ENCODE measurements at places on chromosomes 11 and 22. TPM values are rescaled to one million over a fixed set of nuclear protein-coding genes. Genes with fewer than 3 reads are reported as not detected.

RCN1 gene
- total RNA-seq = 133 TPM

MRPL11 gene
- total RNA-seq = 32.2 TPM

- no peak for DNase-seq
These were observed 9.0 kb upstream of the RCN1 start for GRCh38 chr11:32081901-32082300.

TTLL8 gene
- total RNA-seq = not detected

GGT1 gene
- total RNA-seq = 4.0 TPM

KCNK7 gene
- 1.5 TPM for total RNA-seq

OR51I1 gene
- total RNA-seq = not detected
